Natural killer cell (primary cell): ENCODE measurements at places on chromosomes 1 and 21. TPM values are rescaled to one million over a fixed set of nuclear protein-coding genes. Genes with fewer than 3 reads are reported as not detected.

GRCh38 chr1:29136391-29136915, 12.8 kb upstream of the TMEM200B start:
- DNase-seq: no peak

- no peak for DNase-seq
These were observed 3.8 kb downstream of the ACBD6 start for GRCh38 chr1:180498594-180498993.

GRCh38 chr1:28893403-28894102, 20.8 kb upstream of the EPB41 start:
- DNase-seq: peak; percentile 46

The SLC25A44 gene
- 49.2 TPM for total RNA-seq

The RYR2 gene
- 0.13 TPM for total RNA-seq

The UMODL1 gene
- 0.14 TPM for total RNA-seq

DNA sequence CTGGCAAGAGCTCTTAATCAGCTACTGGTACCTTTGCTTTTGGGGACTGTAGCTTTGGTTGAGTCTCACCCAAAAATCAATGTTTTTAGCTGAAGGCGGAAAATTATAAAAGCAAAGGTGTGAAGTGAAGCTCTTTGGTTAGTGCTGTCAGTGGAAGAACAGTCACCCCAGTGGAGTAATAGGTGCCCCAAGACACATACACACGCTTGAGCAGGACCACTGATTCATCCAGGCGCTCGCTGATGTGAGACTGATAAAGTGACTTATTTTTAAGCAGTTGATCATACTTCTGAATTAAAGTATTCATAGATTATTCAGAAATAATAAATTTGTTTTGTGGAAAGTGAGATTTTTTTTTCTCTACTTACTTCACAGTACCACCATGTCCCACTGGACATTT, 37.1 kb downstream of the TGFB2 start:
- no peak for DNase-seq

The CR1L gene
- not detected for total RNA-seq

DNA sequence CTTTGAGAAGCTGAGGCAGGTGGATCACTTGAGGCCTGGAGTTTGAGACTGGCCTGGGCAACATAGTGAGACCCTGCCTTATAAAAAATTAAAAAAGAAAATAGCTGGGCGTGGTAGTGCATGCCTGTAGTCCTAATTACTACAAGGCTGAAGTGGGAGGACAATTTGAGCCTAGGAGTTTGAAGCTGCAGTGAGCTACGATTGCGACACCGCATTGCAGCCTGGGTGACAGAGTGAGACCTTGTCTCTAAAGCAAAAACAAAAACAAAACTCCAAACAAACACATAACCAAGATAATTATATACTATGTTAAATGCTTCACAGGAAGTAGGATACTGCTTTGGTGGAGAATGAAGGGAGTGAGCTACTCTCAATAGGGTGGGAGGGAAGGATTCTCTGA, 5.4 kb upstream of the PAFAH2 start:
- no peak for DNase-seq

- DNase-seq: no peak
These were observed 88.2 kb downstream of the DMRTA2 start for GRCh38 chr1:50335036-50335435.

The HES2 gene
- not detected for total RNA-seq

The NFIA gene
- 3.6 TPM for total RNA-seq

The OR2G6 gene
- not detected for total RNA-seq
